HT1080 (cell line): ENCODE measurements at places on chromosomes 5 and 9. TPM values are rescaled to one million over a fixed set of nuclear protein-coding genes. Genes with fewer than 3 reads are reported as not detected.

SPINK14 gene
- not detected in 2 replicates for total RNA-seq

SLC35A4 gene
- 24.9 and 36.9 TPM in 2 replicates for total RNA-seq

UBQLN1 gene
- 133 and 173 TPM in 2 replicates for total RNA-seq

ZFP37 gene
- 0.94 and 1.2 TPM in 2 replicates for total RNA-seq

PCDHGA1 gene
- 0.07 and 0.32 TPM in 2 replicates for total RNA-seq

ANKRD18A gene
- not detected in 2 replicates for total RNA-seq

IRGM gene
- total RNA-seq: 0.08 and 0.10 TPM in 2 replicates

PGM5 gene
- total RNA-seq: 0.20 and 0.63 TPM in 2 replicates

ANKRD55 gene
- not detected in 2 replicates for total RNA-seq

ISL1 gene
- total RNA-seq: 1.3 and 1.9 TPM in 2 replicates

ECSCR gene
- 53.3 and 67.7 TPM in 2 replicates for total RNA-seq

DNA sequence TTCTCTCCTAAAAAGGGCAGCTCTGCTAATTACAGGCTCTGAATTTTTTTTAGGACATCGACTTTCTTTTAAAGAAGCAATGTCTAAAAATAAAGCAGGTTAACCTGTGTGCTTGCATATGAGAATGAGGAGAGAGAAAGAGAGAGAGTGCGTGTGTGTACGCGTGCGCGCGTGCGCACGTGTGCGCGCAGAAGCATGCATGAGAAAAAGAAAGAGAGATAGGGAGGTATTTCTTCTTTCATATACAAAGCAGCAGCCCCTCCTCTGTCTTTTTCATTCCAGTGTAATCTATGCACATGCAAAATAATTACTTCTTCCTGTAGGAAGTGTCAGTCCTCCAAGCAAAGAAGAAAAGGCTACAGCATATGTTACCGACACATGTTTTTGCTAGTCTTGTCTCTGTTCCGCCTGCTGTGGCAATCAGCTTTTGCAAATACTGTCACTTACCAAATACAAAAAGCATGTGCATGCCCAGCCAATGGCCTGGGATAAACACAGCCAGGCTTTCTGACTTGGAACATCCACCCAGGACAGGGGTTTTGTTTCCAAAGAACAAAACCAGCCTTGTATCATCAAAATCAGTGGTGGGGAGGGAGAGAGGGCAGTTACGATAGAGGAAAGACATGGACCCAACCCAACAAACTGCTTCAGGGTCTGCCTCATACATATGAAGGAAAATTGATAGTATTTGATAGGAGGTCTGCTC lies 252.3 kb upstream of the SLC24A2 start:
- DNase-seq: no peak

DNA sequence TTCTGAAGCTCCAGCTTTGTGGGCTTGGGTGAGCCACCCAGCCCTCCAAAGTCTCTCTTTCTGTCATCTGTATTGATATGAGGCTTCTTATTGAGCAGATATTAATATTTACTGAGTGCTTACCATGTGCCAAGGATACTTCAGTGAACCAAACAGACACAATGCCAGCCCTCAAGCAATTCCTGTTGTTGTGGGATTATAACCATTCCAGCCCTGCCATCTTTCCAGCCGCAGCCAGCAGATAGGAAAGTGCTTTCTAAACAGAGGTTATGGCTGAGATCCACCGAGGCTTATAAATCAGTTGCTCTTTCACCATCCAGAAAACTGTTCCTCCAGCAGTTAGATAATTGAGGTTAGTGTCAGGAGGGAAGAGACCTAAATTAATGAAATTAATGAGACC lies 137.7 kb upstream of the ALDH1B1 start:
- DNase-seq: no peak

DNA sequence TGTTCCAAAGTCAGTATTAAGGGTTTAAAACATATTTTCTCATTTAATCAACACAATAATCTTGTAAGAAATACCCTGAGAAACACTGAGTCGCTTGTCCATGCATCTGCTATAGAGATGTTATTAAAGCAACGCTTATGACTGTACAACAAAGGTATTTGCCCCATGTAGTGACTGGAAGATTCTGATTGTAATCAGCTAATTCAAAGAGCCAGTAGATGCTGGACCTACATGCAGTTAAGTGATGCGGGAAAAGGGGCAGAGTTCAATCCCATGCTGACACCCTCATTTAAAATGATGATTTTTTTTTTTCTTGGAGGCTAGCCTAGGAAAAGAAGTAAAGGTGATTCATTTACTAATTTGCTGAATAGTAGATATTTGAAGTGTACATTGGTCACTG lies 149.3 kb upstream of the MTAP start:
- no peak for DNase-seq

DNA sequence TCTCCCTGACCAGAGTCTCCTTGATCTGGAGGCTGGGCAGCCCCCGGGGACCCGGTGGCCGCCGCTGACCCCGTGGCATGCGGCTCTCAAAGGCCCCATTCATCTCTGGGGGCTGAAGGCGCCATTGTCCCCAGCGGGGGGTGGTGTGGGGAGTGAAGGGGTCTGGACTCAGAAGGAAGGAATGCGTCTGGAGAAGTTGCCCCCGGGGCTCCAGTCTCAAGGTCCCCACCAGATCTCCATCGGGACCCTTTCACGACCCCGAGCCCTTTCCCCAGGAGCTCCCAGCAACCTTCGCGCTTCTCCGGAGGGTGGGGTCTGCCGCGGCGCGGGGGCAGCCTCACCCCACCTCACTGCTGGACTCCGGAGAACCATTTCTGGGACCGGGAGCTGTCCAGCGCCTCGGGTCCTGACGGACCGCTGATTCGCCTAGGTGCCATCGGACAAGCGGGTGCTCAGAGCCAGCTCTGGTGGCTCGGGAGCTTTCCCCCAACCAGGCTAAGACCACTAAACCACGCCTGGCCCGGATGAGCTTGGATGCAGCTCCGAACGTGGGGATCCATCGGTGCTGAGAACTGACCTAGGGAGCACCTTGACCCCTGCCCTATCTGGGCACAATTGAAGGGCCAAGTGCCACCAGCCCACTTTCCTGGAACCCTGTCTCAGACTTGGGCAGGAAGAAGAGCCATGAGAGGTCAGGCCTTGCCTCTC lies 5.1 kb upstream of the PCDH1 start:
- DNase-seq: no peak

DNA sequence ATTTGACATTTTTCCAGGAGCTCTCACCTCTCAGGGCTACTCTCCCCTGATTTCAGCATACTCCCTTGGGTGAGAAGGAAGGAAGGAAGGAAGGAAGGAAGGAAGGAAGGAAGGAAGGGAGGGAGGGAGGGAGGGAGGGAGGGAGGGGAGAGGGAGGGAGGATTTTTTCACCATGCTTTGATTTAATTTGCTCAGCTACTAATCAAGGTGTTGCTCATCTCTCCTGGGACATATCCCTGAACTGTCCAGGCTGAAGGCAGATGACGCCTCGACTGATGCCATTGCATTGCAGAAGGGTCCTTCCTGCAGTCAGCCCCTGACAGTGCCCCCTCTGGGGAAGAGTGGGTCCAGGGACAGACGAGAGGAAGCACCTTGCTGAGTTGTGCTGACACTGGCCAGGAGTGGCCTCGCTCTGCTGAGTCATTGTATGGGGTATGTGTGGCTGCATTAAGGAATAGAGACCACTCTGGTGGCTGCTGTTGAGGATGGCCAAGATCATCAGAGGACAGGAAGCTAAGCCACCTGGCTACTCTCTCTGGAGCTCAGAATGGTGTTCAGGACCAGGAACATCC lies 43.6 kb upstream of the CRB2 start:
- no peak for DNase-seq

DNA sequence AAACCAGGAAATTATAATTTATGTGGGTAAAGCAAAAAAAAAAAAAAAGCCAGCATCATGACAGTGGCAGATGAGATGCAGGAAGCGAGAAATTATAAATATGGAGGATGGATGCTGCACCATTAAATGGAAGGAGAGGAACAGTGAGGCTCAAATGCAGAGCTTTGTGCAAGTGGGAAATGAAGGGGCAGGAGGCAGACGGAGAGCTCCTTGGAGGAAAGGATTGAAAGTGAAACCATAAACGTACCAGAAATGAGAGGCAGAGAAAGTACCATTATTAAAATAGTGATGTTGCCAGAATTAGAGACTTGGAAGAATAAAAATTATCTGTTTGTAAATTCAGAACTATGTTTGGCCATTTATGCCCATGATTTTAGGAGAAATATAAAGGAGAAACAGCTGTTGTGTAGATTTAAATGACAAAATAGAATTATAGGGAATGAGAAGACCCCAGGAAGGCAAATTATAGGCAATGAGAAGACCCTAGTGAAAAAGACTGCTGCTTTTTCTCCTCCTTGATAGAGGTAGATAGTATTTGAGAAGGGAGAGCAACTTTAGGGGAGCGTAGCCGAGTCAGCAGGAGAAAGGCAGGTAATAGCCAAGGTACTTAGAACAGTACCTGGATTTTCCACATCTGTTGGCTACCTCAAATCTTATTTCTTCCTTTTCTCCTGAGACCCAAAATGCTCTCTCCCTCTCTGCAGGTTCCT lies 341.0 kb upstream of the CD180 start:
- peak; percentile 23 for DNase-seq

DNA sequence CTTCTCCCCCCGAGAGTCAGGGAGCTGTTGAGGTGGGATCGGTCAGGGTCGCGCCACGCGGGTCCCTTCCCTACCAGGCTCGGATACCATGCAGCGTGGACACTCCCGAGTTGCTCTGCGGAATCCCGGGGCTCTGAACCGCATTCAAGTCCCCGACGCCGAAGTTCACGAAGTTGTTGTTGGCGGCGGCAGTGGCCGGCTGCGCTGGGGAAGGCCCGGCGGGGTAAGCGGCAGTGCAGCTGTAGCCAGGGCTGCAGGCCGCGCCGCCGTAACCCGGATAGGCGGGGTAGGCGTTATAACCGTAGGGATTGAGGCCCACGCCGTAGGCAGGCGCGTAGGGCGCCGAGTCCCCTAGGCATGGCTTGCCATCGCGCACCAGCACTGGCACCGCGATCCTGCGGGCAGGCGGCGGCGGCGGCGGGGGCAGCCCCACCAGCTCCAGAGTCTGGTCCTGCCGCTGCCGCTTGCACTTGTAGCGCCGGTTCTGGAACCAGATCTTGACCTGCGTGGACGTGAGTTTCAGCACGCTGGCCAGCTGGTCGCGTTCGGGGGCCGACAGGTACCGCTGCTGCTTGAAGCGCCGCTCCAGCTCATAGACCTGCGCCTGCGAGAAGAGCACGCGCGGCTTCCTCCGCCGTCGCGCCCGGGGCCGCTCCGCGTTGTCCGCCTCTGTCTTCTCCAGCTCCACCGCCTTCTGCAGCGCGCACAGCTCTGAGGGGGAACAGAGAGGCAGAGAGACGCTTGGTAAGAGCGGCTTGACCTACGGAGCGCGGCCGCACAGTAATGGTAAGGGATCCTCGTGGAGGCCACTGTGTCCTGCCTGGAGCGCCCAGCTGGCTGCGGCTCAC lies 2.3 kb downstream of the NKX2-5 start:
- no peak for DNase-seq

DNA sequence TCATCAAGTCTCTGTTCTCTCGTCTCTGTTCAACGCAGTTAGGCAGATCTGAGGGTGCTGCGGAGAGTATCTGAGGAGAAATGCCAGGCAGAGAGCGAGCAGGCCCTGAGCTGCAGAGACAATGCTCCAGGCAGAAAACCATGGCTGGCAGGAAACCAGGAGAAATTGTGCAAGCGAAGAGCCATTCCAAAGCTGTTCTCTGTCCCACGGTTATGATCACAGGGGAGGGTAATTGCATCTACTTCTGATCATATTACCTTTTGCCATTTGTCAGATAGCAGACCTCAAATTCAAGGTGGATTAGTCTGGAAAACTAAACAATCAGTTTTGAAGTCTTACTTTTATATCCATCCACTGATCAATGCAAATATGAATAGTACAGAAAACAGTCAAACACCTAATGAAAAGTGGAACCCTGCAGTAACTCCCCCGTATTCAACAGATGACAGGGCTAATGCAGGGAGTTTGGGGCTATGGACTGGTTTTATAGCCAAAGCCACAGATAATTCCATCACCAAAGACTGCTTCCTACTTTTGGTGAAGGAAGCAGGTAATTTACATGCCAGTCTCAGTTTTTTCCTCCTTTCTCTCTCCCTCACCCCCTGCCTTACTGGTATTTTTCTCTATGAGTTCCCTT lies 228.0 kb downstream of the DCP2 start:
- no peak for DNase-seq

DNA sequence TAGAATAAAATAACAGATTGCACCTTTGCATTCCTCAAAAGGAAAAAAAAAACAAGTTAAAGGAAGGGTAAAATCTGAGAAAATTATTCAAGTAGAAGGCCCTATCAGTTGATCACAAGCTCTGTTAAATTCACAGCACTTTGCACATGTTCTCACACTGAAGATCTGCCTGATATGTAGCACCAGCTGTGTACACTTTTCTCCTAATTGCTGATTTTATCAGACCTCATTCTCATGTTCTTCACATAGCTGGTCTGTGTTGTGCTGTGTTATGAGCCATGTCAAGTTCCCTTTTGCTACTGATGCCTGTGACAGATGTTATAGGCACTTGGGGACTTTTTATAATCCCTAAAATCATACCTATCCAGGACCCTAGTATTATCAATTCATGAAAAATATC lies 390.4 kb upstream of the PRR16 start:
- no peak for DNase-seq

GRCh38 chr5:130532786-130533185 lies 628.5 kb downstream of the CHSY3 start:
- DNase-seq: no peak

GRCh38 chr5:9765419-9766140 lies 135.4 kb upstream of the TAS2R1 start:
- no peak for DNase-seq

GRCh38 chr5:69030358-69031062 lies 63.3 kb upstream of the SLC30A5 start:
- no peak for DNase-seq

DNA sequence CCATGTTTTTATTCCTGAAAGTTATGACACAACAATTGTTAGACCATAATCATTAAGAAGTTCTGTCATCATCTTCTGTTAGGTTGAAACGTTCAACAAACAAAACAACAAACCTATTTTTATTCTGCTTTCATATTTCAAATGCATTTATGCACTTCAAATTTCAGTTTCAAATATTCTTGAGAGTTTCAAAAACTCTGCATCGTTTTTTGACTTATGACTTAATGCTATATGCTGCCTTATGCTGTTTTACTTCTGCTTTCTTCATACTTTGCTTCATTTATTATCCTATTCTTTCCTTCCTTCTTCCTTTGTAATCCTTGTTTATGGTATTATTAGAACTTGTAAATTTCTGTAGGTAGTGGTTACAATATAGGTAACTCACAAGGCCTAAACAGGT lies 95.0 kb downstream of the PCSK1 start:
- no peak for DNase-seq

GRCh38 chr9:19618816-19619215 lies 170.0 kb downstream of the SLC24A2 start:
- DNase-seq: no peak

DNA sequence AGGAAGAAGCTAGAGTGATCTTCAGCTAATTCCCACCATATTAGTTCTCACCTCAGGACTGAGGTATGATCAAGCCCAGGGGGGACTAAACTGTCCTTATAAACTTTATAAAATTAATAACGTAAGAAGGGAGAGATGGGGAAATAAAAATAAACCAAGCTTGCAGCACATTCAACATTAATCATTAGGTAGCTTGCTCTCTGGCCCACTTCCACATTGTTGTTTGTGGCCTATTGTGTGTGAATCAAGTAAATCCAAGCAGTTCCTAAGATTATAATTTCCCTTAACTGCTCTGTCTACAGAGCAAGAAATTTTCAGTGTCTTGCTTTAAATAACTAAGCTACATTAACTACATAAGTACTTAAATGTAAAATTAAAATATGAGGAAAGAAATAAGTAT lies 131.3 kb upstream of the ABCA1 start:
- no peak for DNase-seq

GRCh38 chr9:2271426-2271825 lies 256.3 kb downstream of the SMARCA2 start:
- peak; percentile 69 for DNase-seq
